ENCODE measurements at places on chromosomes 7 and 10.
A peak's percentile ranks its signal among the peaks of the same experiment; 100 is the strongest.

DNA sequence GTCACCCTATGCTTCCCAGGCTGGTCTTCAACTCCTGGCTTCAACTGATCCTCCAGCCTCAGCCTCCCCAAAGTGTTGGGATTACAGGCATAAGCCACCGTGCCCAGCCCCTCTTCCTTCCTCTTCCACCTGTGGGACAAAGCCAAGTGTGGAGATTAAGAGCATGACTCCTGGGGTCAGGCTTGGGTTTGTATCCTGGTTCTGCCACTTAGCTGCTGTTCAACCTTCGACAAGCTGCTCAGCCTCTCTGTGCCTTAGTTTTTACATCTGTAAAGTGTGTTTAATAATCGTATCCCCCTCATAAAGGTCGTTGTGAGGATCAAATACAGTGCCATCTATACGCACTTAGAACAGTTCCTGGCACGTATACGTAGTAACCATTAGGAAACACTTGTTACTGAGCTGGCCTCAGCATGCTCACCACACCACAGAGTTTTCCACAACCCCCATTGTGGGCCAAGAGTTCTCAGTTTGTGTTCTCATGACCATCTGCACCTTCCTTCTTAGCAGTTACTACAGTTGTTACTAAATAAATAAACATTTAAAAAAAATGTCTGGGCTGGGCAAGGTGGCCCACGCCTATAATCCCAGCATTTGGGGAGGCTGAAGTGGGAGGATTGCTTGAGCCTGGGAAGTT lies 140.5 kb upstream of the BTBD16 start:
- no peak for DNase-seq

DNA sequence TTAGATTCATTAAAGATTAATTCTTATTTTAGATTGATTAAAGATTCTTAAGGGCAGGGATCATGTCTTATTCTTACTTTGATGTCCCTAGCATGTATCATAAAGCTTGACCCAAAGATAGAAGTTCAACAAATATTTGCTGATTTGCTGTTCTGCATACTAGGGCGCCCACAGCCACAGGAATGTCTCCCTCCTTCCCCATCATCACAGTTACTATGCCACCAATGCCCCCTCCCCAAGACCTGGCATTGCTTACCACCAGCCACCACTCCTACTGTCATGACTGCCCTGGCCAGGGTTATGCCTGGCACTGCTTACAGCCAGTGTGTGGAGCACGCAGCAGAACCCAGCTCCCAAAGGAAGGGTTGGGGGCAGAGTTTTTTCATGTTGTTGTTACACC lies 86.7 kb upstream of the AGK start:
- DNase-seq: no peak

- no peak for DNase-seq
These were observed 15.5 kb upstream of the CRTAC1 start for GRCh38 chr10:98045785-98046389.

GRCh38 chr10:90168244-90168643 lies 466.9 kb downstream of the KIF20B start:
- no peak for DNase-seq

GRCh38 chr10:6563731-6564130 lies 16.3 kb downstream of the PRKCQ start:
- DNase-seq: no peak

GRCh38 chr10:132868995-132869394 lies 73.4 kb downstream of the CFAP46 start:
- peak; percentile 40 for DNase-seq

GRCh38 chr7:6422926-6423632 lies 24.7 kb downstream of the DAGLB start:
- no peak for DNase-seq

DNA sequence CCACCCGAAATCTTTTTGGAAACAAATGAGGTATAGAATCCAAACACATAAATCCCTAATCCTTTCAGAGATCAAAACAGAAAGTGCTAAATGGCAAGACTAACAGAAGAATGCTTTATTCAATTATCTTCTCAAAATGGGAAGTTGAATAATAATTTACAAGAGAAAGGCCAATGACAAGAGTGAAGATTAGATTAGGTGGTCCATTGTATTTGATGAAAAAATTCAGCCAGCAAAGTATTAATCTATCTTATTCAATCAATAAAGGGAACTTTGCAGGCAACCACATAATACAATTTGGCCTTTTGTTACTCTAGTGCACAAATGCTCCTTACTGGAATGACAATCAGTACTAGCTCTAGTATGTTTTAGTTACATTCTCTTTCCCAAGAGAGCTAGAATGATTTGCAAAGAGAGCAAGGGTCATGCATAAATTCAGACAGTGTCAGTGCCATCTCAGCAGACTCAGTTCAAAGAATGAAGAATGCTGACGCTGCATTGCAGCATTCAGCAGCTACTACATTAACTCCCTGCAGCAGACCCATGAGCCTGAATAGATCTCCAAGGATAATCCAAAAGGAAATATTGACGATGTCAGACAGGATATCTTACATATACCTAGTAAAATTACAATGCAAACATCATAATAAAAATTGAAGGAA lies 131.8 kb downstream of the ANK3 start:
- DNase-seq: no peak

GRCh38 chr7:24884401-24884800 lies 95.6 kb downstream of the OSBPL3 start:
- DNase-seq: no peak

DNA sequence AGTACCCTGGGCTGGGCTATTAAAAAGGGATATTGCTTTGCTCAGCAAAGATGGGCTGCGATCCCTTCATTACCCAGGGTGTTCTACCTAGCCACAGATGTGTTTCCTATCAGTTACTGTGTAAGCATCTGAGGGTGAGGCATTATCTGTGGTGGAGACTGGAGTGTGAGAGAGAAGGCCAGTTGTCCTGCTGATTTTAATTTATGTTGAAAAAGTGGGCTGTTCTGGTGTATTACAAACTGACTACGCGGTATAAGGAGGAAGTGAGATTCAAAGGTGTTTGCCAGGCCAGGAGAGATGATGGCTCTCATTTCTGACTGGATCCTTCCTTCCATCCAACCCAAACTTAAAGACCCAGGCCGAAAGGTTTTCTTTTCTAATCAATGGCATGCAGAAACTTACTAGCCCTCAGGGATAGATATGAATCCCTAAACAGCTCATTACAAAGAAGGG lies 7.6 kb downstream of the TCF7L2 start:
- no peak for DNase-seq

DNA sequence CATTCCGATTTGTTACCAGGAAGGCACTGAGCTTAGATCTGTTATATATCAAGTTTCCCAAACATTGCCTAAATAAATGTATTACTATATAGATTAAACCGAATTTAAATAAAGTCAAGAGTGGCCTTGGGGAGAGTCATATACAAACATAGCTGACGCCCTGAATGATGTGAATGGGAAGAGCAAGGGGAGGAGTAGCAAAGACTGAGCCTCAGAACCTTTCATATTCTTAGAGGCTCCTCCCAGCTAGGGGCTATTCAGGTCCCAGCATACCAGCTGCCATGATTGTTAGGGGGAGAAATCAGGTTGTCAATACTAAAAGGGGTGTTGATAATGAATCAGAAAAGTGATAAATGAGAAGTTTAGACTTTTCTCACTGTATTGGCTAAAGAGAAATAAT lies 64.7 kb upstream of the ITGB1 start:
- no peak for DNase-seq

GRCh38 chr10:71138166-71138830 lies 74.1 kb upstream of the UNC5B start:
- DNase-seq: no peak

GRCh38 chr10:68330852-68331454 lies 911 bp upstream of the HNRNPH3 start:
- peak; percentile 70 for DNase-seq

DNA sequence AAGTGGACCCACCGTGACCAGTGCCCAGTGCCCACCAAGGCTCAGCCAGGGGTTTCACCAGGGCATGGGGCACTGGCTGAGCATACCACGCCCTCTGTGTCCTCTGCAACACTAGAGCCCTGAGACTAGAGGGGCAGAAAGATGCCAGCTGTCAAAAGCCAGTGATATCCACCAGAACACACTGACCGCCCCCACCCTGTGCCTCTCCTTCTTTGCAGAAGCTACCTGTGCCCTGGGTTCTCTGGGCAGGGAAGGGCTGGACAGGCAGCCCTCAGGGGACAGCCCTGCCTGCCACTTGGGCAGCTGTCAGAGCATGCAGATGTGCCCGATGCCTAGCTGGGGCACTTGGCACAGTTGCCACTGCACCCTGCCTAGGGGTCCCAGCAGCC lies 494 bp downstream of the VSIR start:
- no peak for DNase-seq

DNA sequence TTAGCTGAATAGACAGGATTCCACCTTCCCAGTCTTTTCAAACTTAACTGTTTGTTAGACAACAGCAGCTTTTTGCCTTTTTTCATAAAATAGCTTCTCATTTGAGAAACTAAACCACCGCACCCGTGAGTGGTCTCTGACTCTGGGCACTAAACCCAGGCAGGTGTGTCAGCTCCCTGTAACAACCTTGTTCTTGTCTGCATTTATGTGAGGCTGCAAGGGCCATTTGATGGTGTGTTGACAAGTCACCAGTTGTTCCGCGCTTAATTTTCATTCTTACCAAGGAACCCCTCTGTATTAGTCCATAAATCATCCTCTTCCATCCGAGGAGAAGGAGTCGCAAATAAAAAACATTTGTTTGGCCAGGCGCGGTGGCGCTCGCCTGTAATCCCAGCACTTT lies 1.5 kb downstream of the STOX1 start:
- no peak for DNase-seq

DNA sequence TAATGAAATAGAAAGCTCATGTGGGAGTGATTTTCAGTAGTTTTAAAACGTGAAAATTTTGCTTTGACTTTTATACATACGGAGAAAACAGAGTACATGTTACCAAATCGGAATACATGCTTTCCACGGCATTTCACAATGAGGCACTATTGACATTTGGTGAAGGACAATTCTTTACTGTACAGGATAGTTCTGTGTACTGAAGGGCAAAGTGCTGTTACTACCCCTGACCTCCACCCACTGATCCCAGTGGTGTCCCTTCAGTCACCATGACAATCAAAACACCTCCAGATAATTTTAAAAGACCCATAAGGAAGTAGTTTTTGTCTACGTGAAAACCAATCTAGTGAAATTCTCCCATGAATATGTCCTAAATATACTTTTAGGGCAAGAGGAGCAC lies 33.1 kb upstream of the ANK3 start:
- DNase-seq: no peak

GRCh38 chr10:4751211-4751610 lies 74.8 kb upstream of the AKR1E2 start:
- DNase-seq: no peak

- DNase-seq: no peak
These were observed 10.2 kb downstream of the KLF14 start for GRCh38 chr7:130723784-130724183.

- DNase-seq: no peak
These were observed 47.3 kb downstream of the NCAPG2 start for GRCh38 chr7:158657189-158657746.

DNA sequence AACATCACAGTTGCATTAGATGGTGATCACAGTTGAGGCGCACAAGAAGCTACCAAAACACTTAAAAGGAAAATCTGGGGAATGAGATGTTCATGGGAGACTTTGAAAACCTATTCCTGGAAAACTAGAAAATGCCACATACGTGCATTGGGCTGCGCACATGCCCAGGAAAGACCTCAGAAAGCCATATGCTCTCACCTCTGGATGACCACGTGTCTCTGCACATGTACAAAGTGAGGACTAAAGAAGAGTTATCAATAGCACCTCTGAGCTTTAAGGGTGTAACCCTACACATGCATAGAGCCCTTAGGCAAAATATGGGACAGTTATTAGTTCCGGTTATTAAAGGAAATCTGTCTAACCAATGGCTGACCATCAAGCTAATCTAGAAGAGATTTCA lies 77.7 kb downstream of the CRPPA start:
- no peak for DNase-seq

- DNase-seq: no peak
These were observed 9.9 kb downstream of the ZNF365 start for GRCh38 chr10:62384057-62384446.

- DNase-seq: no peak
These were observed 547.2 kb downstream of the ETV1 start for GRCh38 chr7:13442226-13442625.

DNA sequence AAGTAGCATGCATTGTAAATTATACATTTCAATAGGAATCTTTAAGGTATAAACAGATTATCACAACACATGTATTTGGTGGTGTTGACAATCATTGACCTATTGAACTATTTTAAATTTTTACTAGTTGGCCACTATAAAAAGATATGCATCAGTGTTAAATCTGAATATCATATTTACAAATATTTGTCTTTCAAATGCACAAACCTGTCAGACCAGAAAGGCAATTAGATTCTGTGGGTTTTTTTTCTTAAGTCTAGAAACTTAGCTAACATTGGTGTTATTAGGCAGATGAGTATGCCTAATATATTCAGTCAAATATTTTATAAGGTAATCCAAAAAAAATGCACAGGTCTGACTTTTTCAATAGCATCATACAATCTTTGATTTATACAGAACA lies 241.4 kb upstream of the DGKB start:
- no peak for DNase-seq

GRCh38 chr10:95469676-95470075 lies 91.5 kb downstream of the SORBS1 start:
- no peak for DNase-seq

DNA sequence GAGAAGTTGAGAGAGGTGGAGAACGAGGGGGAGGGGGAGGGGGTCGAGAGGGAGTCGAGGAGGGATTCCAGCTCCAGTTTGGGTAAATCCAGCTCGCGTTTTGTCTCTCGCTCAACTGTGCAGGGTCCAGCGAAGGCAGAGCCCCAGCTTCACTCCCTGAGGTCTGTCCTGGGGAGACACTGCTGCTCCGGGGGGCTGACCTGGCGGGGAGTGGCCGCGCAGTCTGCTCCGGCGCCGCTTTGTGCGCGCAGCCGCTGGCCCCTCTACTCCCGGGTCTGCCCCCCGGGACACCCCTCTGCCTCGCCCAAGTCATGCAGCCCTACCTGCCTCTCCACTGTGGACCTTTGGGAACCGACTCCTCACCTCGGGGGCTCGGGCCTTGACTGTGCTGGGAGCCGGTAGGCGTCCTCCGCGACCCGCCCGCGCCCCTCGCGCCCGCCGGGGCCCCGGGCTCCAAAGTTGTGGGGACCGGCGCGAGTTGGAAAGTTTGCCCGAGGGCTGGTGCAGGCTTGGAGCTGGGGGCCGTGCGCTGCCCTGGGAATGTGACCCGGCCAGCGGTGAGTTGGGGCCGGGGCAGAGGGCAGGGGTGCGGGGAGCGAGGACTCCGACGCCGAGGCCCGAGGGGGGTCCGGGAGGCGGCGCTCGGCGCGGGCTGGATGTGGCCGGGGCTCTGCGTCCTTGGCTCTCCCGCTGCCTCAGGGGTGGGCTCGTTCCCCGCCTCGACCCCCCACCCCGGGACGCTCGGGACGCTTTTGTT lies at the start of gene TET1:
TET1 (plus strand) TSS at position 152 of the 757 bp plus-strand sequence. CDS start 12,002 bp downstream, outside the sequence.
- peak; percentile 85 for DNase-seq

DNA sequence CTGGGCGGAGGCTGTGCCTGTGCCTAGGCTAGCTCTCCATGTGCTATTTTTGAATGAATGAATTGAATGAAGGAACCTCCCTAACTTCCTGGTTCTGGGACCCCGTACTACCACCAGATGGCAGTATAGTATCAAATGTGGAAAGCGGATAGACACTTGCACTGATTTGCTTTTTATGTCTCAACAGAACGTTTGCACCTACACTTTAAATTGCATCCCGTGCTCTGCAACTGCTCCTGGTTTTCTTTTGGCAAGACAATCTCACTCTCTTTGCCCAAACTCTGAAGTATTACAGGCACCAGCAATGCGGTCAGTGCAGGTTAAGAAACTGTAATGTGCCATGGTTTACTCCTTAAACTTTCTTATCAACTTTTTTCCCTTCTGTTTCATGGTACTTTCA lies 6.5 kb downstream of the FZD8 start:
- DNase-seq: no peak

- no peak for DNase-seq
These were observed 75.7 kb downstream of the IMMP2L start for GRCh38 chr7:111486472-111487142.

Measured in left forelimb (tissue), 1 donor.